ENCODE measurements at places on chromosomes 3 and 15. TPM values are rescaled to one million over a fixed set of nuclear protein-coding genes. Genes with fewer than 3 reads are reported as not detected.

DNA sequence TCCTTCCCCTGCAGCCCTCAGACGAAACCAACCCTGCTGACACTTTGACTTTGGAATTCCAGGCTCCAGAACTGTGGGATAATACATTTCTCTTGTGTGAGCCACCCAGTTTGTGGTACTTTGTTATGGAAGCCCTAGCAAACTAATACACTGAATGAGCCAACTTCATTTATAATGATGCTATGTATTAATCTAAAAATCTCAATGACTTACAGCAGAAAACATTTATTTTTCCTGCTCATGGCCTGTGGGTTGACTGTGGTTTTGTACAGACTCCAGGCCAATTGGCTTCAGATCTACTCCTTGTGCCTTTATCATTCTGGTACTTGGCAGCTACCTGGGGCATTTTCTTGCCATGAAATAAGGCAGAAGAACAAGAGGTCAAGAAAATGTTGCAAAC lies 152.4 kb downstream of the EBLN2 start:
- DNase-seq = no peak

GRCh38 chr3:51384055-51384725 lies 901 bp upstream of the MANF start:
- no peak for DNase-seq

GRCh38 chr15:50925281-50925680 lies 16.8 kb downstream of the AP4E1 start:
- no peak for DNase-seq

GRCh38 chr3:72470904-72471417 lies 377.3 kb downstream of the SHQ1 start:
- no peak for DNase-seq

- DNase-seq = no peak
Measured at GRCh38 chr15:101410612-101411011, 78.9 kb downstream of the PCSK6 start.

DNA sequence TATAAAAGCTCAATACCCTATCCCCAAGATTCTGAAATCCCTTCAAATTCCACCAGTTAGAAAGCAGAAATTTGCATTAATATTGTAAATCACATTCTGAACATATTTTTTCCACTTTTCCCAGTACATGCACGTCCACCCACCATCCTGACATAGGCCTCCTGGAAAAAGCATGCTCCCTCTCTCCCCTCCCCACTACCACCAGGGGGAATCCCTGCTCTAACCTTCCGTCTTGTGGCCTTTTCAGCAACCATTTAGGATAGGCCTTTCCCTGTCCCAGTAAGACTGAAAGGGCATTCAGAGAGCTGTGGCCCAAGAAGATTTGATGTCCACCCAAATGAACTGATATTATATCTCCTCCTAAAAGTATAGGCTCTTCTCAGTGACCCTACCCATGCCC lies 182.1 kb downstream of the ARRDC4 start:
- no peak for DNase-seq

DNA sequence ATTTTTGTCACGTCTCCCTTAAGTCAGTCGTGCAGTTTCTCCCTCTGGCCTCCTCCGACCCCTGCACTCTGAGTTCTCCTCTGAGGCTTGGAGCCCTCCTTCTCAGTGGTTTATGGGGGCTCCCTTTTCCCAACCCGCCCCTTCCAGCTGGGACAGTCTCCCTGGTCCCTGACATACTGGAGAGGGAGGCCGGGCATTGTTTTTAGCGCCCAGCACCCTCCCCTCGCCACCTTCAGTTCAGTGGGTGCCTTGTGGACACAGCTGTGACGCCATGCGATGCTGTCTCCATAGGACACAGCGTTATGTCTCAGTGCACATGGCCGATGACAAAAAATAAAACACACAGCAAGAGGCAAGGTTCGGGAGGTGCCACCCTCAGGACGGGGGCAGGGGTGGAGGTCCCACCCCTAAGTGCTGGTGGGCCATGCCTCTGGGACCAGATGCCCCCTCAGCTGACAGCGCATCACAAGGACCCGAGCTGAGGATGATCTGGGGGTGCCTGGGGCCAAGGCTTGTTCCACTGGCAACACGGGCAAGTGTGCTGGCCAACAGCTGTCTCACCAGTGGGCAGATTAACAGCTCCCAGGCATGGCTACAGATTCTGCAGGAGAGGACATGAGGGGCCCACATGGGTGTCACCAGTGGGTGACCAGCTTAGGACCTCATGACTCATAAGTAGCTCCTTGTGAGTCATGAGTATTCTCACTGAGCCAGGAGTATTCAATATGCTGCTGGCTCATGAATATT lies 81.6 kb downstream of the PLXNA1 start:
- DNase-seq = no peak

- DNase-seq = no peak
Measured at GRCh38 chr15:59340325-59340724, 32.3 kb downstream of the MYO1E start.

DNA sequence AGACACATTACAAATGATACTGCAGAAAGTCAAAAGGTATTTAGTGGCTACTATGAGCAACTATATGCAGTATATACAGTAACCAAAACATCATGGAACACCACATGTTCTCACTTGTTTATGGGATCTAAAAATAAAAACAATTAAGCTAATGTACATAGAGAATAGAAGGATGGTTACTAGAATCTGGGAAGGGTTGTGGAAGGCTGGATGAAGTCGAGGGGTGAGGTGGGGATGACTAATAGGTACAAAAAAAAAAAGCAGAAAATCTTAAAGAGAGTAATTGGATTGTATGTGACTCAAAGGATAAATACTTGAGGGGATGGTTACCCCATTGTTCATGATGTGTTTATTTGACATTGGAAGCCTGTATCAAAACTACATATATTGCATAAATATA lies 848.8 kb upstream of the GBE1 start:
- DNase-seq = no peak

- DNase-seq = no peak
Measured at GRCh38 chr15:34583399-34584329, at the start of gene GOLGA8B. Gene GOLGA8B (minus strand): TSS chr15:34583651. CDS start chr15:34535912, 47,739 bp downstream.

- no peak for DNase-seq
Measured at GRCh38 chr3:115671761-115672455, 48.6 kb downstream of the GAP43 start.

DNA sequence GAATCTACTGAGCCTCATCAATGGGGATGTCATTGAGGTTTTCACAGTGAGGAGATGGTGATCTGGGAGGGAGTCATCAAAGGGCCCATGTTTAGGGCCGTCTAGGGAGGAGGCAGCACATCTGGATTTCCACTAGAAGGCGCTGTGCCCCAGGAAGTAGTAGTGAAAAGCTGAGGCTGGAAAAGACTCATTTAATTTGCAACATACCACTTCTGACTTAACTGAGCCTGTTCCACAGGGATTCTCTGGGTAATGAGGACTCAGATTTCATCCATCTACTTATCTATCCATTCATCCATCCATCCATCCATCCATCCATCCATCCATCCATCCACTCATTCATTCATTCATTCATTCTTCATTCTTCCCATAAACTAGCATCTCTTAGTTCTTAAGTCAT lies 17.4 kb upstream of the SHF start:
- DNase-seq = no peak

GRCh38 chr15:85800478-85801123 lies 5.9 kb upstream of the KLHL25 start:
- DNase-seq = no peak

DNA sequence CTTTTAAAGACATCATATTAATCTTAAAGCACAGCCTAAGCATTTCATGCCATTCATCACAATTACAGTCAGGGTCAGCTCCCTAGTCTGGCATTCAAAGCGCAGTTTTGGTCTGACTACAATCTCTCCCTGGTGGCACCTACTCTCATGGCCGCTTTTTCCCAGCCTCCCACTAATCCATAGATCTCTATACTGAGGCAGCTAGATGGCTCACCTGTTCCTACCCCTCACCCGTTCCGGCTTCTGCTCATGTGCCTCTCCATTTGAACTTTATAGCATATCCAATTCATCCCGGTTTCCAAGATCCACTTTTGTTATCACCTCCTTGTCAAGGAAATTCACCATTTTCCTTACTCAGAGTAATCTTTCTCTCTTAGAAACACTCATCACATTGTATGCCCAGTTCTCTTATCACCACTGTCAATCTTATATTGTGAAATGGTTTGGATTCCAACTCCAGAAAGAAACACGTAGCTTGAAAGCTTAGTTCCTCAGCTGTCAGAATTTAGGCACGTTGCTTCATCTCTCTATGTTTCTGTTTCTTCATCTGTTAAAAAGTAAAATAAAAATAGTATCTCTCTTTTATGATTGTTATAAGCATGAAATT lies 220.0 kb upstream of the UBE2E2 start:
- no peak for DNase-seq

- DNase-seq = no peak
Measured at GRCh38 chr3:140898340-140899180, 43.1 kb upstream of the SLC25A36 start.

DNA sequence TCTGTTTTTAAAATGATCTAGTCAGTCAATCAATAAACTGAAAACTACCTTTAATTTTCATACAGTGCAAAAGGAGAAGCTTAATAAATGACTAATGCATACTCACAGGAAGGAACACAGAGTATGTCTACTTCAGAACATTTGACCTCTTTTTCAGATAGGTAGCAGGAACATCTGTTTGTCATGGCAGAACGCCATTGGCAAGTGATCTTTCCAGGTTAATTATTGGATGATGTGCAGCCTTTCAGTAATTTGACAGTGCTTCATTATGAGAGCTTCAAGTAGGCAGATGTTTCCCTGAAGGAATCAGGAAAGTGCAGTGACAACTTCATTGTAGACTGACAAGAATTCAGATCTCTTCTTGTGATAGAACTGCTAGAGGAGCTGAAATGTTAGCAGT lies 325.0 kb downstream of the OTOL1 start:
- no peak for DNase-seq

DNA sequence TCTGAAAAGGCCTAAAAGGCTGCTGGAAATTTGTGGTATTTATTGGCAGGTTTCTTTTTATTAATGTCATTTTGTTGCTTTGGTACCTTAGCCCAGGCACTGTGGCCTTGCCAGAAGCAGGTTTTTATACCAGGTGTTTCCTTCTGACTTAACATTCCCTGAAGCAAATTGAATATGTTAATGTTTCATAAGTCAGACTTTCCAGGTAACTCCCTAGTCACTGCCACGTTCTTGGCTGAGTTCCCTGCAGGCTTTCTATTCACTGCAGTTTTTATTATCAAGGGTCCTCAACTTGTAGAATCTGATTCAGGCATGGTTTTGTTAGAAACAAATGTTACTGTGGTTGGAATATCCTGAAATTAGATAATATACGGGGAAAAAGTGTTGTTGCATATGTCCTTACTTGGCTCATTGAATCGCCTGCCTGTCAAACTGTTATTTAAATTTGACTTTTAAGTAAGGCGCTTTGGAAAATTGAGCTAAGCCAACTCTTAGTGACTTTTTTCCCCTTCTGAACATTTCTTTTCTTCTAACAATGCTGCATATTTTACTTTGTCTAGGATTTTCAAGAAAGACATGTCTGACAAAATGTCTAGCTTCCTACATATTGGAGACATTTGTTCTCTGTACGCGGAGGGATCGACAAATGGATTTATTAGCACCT lies 22.9 kb downstream of the ITPR1 start:
- no peak for DNase-seq

Gene UBP1
- total RNA-seq = 77.0 TPM

Gene CHAC1
- 63.6 TPM for total RNA-seq

Gene POLQ
- total RNA-seq = 0.19 TPM

Gene NOX5
- 0.36 TPM for total RNA-seq

Gene SYNPR
- total RNA-seq = not detected

Gene RPL32
- total RNA-seq = 803 TPM

Gene RASGRF1
- total RNA-seq = 0.13 TPM

Gene FBN1
- 413 TPM for total RNA-seq

Gene EOMES
- 0.19 TPM for total RNA-seq

Gene LDHAL6B
- total RNA-seq = not detected

Gene APOD
- total RNA-seq = 340 TPM

Gene TNNC1
- total RNA-seq = 2.4 TPM

Gene MOBP
- not detected for total RNA-seq

Data from omental fat pad (tissue), 4 donors.